Activated CD4-positive, alpha-beta memory T cell treated with anti-CD3 and anti-CD28 coated beads for 36 hours (primary cell): ENCODE measurements at places on chromosomes 2 and 18. TPM values are rescaled to one million over a fixed set of nuclear protein-coding genes. Genes with fewer than 3 reads are reported as not detected.

- no peak for DNase-seq
Observed at GRCh38 chr2:42834161-42834560, 41.8 kb upstream of the HAAO start.

DNA sequence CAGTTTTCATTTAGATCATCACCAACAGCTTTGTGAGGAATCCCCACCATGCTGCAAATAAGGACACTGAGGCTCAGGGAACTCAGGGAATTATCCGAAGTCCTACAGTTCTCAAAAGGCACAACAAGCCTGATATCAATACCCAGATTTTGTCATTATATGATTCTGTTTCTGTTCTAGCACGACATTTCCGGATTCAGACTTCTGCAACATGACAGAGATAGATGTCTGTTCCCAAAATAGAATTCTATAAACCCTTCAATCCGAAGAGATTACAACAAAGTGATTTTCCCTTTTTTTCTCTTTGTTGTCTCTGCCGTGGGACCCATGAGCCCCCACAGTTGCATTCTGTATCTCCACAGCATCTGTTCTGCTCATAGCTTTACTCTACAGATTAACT lies 72.0 kb downstream of the DOCK10 start:
- DNase-seq: no peak

The RTP5 gene
- total RNA-seq: 0.10 TPM

GRCh38 chr18:79211844-79212243 lies 142.7 kb downstream of the ATP9B start:
- DNase-seq: no peak

DNA sequence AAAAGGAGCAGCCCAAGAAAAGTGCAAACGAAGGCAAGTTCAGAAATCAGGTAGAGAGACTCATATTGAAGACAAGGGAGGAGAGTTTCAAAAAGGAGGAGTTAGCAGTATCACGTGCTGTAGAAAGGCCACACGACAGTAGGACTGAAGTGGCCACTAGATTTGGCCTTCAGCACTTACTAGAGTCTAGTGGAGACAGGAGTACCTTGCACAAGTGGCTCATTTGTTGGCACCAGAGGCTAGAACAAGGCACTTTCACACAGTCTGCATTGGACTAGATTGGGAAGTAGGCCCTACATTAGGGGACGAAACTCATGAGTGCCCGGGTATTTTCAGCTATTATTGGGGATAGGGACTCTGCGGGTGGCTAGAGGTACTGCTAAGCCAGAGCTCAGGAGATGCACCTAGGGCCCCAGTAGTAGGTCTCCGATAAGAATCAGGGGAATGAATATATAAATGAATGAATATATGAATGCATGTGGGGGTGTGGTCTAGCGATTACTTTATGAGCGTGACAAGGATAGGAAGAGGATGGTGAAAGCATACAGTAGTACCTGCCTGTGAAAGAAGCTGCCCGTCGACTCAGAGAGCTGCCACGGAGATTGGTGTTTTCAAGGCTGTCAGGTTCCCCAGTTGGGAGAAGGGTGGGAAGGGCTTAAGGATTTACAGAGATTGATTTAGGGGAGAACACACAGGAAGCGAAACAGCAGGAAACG lies 1.4 kb upstream of the NCOA1 start:
- DNase-seq: no peak

- no peak for DNase-seq
Observed at GRCh38 chr2:172955587-172955986, 120.1 kb upstream of the MAP3K20 start.

DNA sequence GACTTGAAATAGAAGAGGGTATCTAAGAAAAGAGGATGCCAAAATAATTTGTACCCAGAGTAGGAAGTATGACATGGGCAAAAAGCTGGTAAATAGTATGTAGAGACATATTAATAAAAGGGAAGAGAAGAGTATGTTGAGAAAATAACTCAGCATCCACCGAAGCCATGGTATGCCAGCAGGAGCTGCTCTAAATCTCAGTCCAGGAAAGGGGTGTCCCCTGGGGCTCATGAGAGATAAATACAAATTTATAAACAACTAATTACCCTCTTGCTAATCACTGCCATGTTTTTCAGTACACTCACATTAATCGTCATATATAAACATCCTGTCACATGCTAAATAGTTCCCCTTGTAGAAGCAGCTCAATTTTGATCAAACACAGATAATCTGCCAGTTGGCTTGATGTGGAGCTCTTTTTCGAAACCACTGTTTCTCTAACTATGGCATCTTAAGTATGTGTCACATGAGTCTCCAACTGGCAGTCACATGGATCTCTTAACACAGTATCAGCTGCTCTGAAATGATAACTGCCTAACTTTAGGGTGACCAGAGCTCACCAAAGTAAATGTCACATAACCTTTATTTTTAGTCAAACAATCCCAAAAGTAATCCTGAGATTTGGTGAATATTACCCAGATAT lies 31.9 kb downstream of the EXOC6B start:
- DNase-seq: no peak

DNA sequence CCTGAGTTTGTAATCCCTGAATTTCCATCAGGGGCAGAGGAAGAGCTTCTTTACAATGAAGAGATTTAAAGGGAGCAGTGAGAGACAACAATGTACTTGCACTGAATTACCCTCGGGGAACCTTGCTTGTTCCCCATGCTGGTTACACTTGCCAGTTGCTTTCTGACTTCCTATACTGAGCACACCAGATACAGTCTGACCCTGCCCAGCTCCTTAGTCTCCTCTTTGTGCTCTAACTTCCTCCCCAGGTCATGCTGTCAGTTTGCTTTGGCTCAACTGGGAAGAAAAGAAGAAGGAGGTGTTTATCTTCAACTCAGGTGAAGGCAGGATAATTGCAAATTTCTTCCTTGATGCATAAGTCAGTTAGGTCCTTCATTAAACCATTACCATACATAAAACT lies 658.4 kb downstream of the NYAP2 start:
- DNase-seq: no peak

GRCh38 chr2:74952575-74952974 lies 5.9 kb upstream of the POLE4 start:
- no peak for DNase-seq

DNA sequence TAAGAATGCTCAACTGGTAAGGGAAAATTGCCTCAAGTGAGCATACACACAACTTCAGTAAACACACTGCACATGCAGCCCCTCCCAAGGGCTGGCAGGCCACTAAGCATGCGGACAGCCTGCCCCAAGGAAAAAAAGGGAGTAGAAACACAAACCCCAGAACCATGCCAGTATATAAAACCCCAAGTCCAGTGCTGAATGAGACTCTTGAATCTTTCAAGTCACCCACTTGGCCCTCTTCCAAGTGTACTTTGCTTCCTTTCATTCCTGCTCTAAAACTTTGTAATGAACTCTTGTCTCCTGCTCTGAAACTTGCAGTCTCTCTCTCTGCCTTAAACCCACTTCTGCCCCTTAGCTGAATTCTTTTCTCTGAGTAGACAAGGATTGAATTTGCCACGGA lies 736.4 kb downstream of the RNF144A start:
- DNase-seq: no peak
